ENCODE measurements at places on chromosomes 2 and 18.

DNA sequence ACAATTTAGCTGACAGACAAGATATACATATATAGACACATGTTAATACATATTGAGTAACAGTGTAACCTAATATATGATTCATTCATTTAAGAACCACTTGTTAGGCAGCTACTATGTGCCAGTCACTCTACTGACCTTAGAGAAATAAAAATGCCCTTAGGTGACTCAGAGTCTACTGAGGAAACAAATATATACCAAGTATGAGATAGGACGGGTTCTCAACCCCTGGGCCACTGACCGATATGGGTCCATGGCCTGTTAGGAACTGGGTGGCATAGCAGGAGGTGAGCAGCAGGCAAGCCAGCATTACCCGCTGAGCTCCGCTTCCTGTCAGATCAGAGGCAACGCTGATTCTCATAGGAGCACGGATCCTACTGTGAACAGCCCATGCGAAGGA is 14.8 kb downstream of the STRN start:
- no peak for DNase-seq

DNA sequence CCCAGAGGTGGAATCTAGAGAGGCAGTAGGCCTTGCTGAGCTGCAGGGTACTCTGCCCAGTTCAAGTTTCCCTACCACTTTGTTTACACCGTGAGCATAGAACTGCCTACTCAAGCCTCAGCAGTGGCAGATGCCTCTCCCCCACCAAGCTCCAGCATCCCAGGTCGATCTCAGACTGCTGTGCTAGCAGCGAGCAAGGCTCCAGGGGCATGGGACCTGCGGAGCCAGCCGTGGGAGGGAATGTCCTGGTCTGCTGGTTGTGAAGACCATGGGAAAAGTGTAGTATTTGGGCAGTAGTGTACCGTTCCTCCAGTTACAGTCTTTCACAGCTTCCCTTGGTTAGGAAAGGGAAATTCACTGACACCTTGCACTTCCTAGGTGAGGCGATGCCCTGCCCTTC is 50.6 kb upstream of the FSIP2 start:
- DNase-seq = no peak

DNA sequence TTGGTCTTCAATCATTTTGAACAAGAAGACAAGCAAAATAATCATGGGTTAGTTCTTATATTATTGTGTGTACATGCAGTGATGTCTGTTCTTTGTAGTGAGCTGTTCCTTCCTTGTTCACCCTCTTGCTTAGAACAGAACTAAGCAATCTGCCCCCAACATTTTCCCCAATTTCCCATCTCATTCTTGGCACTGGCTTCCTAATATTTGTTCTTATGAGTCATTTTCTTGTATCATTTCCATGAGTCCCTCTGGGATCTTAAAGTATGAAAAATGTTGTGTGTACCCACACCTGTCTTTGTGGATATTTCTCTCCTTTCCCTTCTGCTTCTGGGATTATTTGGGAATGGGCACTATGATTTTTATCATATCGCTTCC is 3.5 kb upstream of the IL1B start:
- no peak for DNase-seq

GRCh38 chr18:79875931-79876461 is 75.5 kb downstream of the SLC66A2 start:
- DNase-seq = no peak

- peak; percentile 53 for DNase-seq
Observed at GRCh38 chr2:158457092-158457825, 507 bp downstream of the PKP4 start.

- no peak for DNase-seq
Observed at GRCh38 chr18:11392292-11392691, 217.1 kb upstream of the SLC35G4 start.

GRCh38 chr18:354003-354402 is 86.2 kb upstream of the THOC1 start:
- DNase-seq = no peak

GRCh38 chr18:44054514-44054913 is 626.2 kb upstream of the SETBP1 start:
- no peak for DNase-seq

- peak; percentile 31 for DNase-seq
Observed at GRCh38 chr2:27501042-27501441, 4.4 kb downstream of the GCKR start.

GRCh38 chr2:2890246-2890645 is 487.4 kb downstream of the EIPR1 start:
- DNase-seq = no peak

- no peak for DNase-seq
Observed at GRCh38 chr2:136492901-136493300, 272.4 kb upstream of the THSD7B start.
